ENCODE measurements at places on chromosomes 1 and 21. TPM values are rescaled to one million over a fixed set of nuclear protein-coding genes. Genes with fewer than 3 reads are reported as not detected.

Gene GRIK3
- 5.4 TPM for total RNA-seq

Gene SH2D2A
- 4.3 TPM for total RNA-seq

Gene LCE3E
- total RNA-seq, result not detected

Gene SMCP
- not detected for total RNA-seq

Gene GSTM5
- total RNA-seq, result not detected

Gene GPR89A
- 26.7 TPM for total RNA-seq

Gene ACTA1
- total RNA-seq, result 0.67 TPM

Gene KRTAP7-1
- total RNA-seq, result not detected

Gene CELA2A
- not detected for total RNA-seq

- no peak for DNase-seq
These were observed 48.5 kb downstream of the WNT9A start for GRCh38 chr1:227899141-227899819.

- no peak for DNase-seq
These were observed 404 bp upstream of the SCMH1 start for GRCh38 chr1:41242342-41243078.

GRCh38 chr1:210246447-210246846 lies 13.9 kb downstream of the SERTAD4 start:
- DNase-seq, result no peak

- peak; percentile 7 for DNase-seq
These were observed 1048.1 kb downstream of the BRINP3 start for GRCh38 chr1:189429610-189430009.

DNA sequence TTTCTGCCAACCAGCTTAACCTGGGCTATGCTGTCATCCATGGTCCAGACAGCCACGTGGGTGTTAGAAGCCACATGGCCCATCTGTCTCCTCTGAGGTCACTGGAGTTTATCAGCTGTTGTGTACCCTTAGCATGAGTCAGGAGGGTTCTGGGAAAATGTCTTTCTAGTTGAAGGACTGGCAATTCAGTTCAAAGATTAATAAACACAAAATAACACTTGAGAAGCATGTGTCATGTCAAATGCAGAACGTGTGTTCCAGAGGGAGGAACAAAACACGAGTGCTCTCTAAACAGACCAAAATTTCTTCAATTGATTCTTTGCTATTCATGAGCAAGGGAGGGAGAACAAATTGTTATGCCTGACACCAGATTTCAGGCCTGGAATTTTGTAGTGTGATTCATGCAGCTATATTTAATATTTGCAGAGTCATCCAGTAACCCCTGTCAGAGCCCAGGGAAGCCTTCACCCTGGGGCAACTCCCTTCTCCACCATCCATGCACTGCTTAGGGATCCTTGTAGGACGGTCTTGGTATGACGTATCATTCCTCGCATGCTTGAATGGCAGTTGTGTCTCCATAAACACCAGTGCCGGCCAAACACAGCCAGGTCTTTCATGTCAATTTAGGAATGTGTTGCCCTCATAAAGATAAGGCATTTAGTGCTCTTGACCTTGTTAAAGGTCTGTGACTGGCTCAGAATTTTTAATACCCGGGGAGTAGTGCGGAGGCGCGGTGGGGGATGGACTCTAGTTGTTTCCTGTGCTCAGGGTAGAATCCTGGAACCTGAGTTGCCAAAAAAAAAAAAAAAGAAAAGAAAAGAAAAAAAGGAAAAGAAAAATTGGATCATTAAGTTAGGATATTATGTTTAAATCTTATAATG lies 27.7 kb upstream of the DYRK1A start:
- DNase-seq, result no peak

DNA sequence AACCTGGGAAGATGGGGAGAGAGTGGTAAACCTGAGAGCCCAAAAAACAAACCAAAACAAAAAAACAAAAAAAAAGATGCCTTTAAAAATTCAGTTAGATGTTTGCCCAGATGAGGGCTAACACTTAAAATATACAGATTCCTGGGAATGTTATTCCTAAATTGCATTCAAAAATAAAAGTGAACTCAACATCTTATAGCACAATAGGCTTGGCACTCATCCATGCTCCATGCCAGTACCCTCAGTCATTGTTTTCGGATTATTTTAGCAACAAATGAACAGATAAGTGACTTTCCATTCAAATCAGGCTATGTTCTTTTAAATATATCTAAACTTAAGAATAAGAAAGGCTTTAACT lies 3.7 kb downstream of the ATP1A1 start:
- no peak for DNase-seq

- peak; percentile 29 for DNase-seq
These were observed 75.7 kb upstream of the KIAA1614 start for GRCh38 chr1:180837020-180837419.

- no peak for DNase-seq
These were observed 277.9 kb upstream of the ADAMTS5 start for GRCh38 chr21:27244776-27245175.

DNA sequence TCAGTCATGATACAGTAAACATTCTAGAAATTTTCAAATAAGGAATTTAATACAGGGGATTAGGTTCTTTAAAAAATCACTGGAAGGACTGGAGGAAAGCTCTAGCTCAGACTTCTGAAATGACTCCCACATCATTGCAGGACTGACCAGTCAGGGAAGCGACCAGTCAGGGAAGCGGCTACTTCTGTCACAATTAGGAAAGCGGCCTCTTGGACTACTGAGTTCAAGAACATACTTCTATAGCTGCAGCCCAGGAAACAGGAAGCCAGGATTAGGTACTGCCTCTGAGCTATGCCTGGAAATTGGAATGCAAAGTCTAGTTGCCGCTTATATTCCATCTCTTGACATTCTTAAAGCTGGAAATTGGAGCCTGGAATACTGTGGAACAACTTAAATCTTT lies 45.5 kb downstream of the USP25 start:
- no peak for DNase-seq

- DNase-seq, result no peak
These were observed 4.2 kb upstream of the DNAJC28 start for GRCh38 chr21:33495743-33496142.

GRCh38 chr1:175933801-175934200 lies 190.4 kb upstream of the TNR start:
- DNase-seq, result peak; percentile 13

DNA sequence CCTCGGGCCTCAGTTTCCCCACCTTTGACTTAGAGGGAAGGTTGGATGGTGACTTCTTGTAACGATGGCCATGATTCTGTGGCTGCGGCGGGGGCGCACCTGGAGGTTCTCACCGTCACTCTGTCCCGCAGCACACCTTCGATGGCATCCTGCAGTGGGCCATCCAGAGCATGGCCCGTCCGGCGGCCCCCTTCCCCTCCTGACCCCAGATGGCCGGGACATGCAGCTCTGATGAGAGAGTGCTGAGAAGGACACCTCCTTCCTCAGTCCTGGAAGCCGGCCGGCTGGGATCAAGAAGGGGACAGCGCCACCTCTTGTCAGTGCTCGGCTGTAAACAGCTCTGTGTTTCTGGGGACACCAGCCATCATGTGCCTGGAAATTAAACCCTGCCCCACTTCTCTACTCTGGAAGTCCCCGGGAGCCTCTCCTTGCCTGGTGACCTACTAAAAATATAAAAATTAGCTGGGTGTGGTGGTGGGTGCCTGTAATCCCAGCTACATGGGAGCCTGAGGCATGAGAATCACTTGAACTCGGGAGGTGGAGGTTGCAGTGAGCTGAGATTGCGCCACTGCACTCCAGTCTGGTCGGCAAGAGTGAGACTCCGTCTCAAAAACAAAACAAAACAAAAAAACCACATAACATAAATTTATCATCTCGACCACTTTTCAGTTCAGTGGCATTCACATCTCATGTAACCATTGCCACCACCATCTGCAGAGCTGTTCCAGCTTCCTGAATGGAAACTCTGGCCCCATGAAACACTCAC lies 2.1 kb upstream of the PFKL start:
- peak; percentile 98 for DNase-seq

DNA sequence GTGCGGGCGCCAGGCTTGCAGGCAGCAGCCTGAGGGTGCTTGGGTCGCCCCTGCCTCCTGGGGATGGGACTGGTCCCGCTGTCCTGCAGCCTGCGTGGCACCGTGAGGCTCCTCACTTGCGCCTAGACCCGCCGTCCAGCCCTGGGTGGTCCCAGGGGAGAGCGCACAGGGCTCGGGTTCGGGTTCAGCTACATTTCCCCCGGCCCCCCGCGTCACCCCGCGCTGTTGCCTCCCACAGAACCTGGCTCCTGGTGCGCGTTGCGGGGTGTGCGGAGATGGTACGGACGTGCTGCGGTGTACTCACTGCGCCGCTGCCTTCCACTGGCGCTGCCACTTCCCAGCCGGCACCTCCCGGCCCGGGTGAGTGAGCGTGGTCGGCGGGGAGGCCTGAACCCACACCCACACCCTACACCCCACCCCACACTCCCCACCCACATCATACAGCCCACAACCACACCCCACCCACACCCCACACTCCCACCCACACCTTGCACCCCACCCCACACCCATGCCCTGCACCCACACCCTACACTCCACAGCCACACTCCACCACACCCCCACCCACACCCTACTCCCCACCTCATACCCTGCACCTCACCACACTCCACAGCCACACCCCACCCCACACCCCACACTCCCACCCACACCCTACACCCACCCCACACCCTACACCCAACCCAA lies 6.2 kb upstream of the PFKL start:
- DNase-seq, result no peak

- DNase-seq, result no peak
These were observed 17.6 kb upstream of the GBP3 start for GRCh38 chr1:89040315-89040626.

DNA sequence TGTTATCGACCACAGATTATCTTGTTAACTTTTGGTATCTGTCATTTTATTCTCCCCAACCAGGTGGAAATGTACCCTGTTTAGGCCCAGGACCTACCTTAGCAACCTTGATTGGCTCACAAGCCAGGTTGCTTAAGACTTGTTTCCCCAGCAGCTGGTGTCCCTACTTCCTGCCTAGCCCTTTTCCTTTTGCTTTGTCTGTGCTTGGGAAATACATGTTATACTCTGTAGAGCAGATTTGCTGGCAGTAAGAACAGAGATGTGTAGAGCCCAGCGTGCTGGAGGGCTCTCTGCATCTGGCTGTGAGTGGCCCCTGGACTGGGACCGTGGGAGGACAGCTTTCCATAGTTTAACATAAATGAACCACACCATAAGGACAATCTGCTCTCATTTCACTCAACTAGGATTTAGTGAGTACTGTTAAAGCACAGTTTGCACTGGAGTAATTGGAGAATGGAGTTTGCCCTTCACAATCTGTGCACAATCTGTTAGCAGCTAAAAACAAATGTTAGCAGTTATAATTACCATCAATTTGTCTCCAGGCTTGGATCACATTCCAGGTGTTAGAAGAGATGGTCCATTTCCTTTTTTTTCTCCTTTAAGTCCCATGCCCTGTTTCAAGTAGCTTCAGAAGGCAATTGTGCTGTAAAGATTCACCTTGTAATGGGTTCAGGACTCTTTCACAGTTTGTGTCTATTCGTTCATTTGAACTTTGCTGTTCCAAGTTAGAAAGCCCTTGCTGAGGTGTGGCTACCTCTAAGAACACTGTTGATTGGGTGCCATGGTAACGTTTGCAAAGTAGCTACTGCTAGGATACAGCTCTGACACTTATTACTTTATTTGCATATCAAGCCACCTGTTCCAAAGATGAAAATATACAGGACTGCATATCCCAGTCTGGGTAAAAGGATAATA lies at the start of gene APOBEC4:
Gene APOBEC4, minus strand, starts transcription at position 770 of the 915 bp plus-strand sequence. CDS start 4,535 bp downstream, outside the sequence.
- no peak for DNase-seq

DNA sequence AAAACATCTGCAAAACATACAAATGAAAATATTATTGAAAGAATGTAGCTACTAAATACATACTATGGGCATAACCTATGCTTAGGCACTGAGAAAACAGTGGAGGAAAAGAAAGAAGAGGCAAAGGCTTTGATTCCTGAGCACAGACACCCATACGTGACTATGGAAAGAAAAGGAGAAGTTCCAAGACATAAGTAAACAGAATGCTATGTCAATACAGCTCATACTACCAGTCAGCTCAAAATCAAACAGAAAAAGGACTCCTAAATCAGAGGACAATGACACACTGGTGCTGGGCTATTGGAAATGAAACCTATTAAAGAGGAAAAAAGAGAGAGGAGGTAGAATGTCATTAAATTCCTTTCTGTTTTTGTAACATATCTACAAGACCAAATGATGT lies 225.4 kb downstream of the SMYD3 start:
- no peak for DNase-seq

- peak; percentile 82 for DNase-seq
These were observed 738 bp upstream of the KCNA2 start for GRCh38 chr1:110606657-110607535.

DNA sequence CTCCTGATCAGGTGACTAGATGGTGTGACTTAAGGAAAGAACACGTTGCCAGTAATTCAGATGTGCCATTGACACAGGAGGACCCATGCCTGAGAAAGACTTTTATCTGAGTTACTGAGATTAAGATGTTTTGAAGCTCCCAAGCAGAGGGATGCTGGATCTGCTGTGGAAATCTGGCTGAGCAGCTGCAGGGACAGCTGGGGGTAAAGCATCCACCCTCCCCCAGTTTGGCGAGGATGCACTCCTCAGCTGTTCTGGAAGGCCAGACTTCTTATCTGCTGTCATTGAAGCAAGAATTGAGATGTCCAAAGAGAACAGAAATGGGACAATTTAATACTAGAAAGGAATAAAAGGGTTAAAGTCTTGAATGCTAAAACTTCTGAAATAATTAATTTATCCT lies 25.7 kb downstream of the TTC3 start:
- DNase-seq, result no peak

DNA sequence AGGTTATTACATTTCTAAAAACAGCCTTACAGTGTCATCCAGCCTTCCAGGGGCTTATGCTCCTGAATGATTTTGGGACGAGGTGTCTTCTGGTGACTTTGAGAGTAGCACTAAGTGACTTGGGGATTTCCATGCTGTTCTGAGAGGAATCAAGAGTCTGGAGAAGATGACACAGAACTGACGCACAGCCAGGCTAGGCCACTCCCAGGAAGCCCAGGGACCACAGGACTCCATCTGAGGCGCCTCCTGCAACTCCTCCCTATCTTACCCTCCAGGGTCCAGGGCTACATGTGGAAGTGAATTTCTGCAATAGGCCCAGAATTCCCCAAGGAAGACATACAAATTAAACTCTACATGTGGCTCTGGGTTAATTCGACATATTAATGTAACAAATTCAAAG lies 92.5 kb downstream of the SLC25A24 start:
- no peak for DNase-seq

DNA sequence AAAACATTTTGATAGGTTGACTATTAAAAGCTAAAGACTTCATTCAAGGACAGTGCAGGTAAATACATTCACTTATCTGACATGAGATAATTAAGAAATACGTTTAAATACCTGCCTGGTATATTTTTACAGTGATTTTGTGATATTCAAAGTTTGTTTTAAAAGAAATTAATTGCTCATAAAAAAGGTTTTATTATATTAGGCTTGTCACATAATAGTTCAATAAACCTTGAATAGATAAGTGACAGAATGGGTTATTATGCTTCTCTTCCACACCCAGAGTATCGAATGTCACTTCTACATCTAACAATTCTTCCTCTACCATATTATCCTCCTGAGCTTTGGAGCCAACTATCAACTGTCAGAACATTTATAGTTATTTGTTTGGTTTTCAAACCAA lies 60.0 kb downstream of the LTN1 start:
- no peak for DNase-seq

DNA sequence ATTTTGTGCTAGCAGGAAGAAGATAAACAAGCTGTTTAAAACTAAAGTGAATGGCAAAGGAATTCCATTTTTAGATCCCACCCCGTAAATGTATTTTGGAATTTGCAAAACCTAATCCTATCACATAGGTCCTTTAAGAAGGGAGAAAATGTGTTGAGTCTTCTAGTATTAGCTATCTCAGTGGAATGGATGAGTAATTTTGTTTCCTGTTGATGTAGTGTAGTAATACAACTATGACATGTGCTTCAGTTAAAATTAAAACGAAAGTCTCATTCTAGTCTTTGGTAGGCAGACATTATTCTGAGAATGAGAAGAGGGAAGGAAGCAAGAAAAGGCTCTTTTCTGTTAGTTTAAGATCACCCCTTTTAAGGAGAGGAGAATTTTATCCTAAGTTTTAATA lies 265.9 kb upstream of the C1orf105 start:
- DNase-seq, result no peak

Measured in H7 (cell line).